Mesenchymal stem cell (in vitro differentiated cells and primary cell): ENCODE measurements at places on chromosomes 6 and 20.

- H3K36me3 ChIP-seq = peaks cover 4% of the 10 kb centered on the region
- peaks cover 4% of the 10 kb centered on the region for H3K27me3 ChIP-seq
- H3K4me3 ChIP-seq = peak overlapping the region; percentile 83
- H3K27ac ChIP-seq = no peak overlapping the region
- H3K4me1 ChIP-seq = peaks cover 35% of the 10 kb centered on the region
These were observed 3.0 kb downstream of the THBD start for GRCh38 chr20:23046431-23046830.

GRCh38 chr6:34610819-34611477, 54.8 kb upstream of the SPDEF start:
- H3K4me3 ChIP-seq = no peak overlapping the region
- no peak overlapping the region for H3K27ac ChIP-seq
- no peaks in the 10 kb centered on the region for H3K27me3 ChIP-seq
- peak; percentile 91 for DNase-seq

GRCh38 chr6:4698901-4699659, 77.1 kb upstream of the CDYL start:
- H3K4me3 ChIP-seq = no peak overlapping the region
- no peaks in the 10 kb centered on the region for H3K36me3 ChIP-seq
- DNase-seq = no peak
- H3K4me1 ChIP-seq = no peaks in the 10 kb centered on the region
- no peaks in the 10 kb centered on the region for H3K27me3 ChIP-seq

GRCh38 chr6:35312807-35313206, 15.2 kb downstream of the DEF6 start:
- peaks cover 3% of the 10 kb centered on the region for H3K36me3 ChIP-seq
- H3K27ac ChIP-seq = no peak overlapping the region
- H3K4me1 ChIP-seq = peaks cover 4% of the 10 kb centered on the region
- H3K4me3 ChIP-seq = no peak overlapping the region

- H3K27me3 ChIP-seq = peaks cover 5% of the 10 kb centered on the region
- H3K27ac ChIP-seq = no peak overlapping the region
- no peak for DNase-seq
- no peaks in the 10 kb centered on the region for H3K36me3 ChIP-seq
These were observed 16.7 kb upstream of the SSTR4 start for GRCh38 chr20:23018432-23018831.

- no peak for DNase-seq
- H3K36me3 ChIP-seq = peaks cover 9% of the 10 kb centered on the region
- H3K27ac ChIP-seq = no peak overlapping the region
- no peaks in the 10 kb centered on the region for H3K4me1 ChIP-seq
These were observed 11.7 kb downstream of the TSHZ2 start for GRCh38 chr20:52983726-52984450.

- no peaks in the 10 kb centered on the region for H3K36me3 ChIP-seq
- no peaks in the 10 kb centered on the region for H3K4me1 ChIP-seq
- no peak for DNase-seq
- no peak overlapping the region for H3K4me3 ChIP-seq
These were observed 51.0 kb upstream of the FBXO30 start for GRCh38 chr6:145865595-145865994.

GRCh38 chr6:152750694-152751093, at the start of gene VIP:
Gene VIP (plus strand): TSS chr6:152750797. CDS start chr6:152752178, 1,381 bp downstream.
- no peak within 1 kb of the TSS for H3K4me3 ChIP-seq
- H3K27me3 ChIP-seq = no peaks in the 10 kb centered on the region
- no peaks in the 10 kb centered on the region for H3K36me3 ChIP-seq
- peaks cover 1% of the 10 kb centered on the region for H3K4me1 ChIP-seq
- H3K27ac ChIP-seq = no peak within 1 kb of the TSS

- no peaks in the 10 kb centered on the region for H3K36me3 ChIP-seq
- peaks cover 20% of the 10 kb centered on the region for H3K4me1 ChIP-seq
- H3K4me3 ChIP-seq = no peak overlapping the region
- no peak for DNase-seq
- no peak overlapping the region for H3K27ac ChIP-seq
- peaks cover 2% of the 10 kb centered on the region for H3K27me3 ChIP-seq
These were observed 146.5 kb downstream of the PREX1 start for GRCh38 chr20:48681201-48681872.

DNA sequence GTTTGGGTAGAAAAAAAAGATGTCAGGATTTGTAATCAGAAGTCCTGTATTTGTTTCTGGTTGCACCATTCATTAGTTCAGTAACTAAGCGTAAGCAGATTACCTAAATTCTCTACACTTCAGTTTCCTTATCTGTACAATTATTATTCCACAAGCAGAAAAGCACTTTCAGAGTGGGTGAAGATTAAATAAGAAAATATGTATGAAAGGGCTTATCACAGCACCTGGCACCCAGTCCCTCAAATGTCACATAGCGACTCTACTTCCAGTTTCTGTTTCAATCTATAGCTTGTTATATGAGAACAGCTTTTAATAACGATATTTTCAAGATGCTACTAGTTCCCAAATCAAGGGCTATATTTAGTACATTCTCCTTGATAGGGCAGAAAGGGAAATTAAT, 31.4 kb downstream of the RGS17 start:
- H3K27ac ChIP-seq = no peak overlapping the region
- peaks cover 3% of the 10 kb centered on the region for H3K4me1 ChIP-seq
- H3K27me3 ChIP-seq = no peaks in the 10 kb centered on the region
- no peak overlapping the region for H3K4me3 ChIP-seq
- no peak for DNase-seq
- peaks cover 11% of the 10 kb centered on the region for H3K36me3 ChIP-seq

GRCh38 chr20:45822857-45823256, 4.3 kb downstream of the TNNC2 start:
- H3K36me3 ChIP-seq = no peaks in the 10 kb centered on the region
- DNase-seq = peak; percentile 40
- peaks cover 25% of the 10 kb centered on the region for H3K4me1 ChIP-seq
- H3K4me3 ChIP-seq = no peak overlapping the region
- no peak overlapping the region for H3K27ac ChIP-seq

DNA sequence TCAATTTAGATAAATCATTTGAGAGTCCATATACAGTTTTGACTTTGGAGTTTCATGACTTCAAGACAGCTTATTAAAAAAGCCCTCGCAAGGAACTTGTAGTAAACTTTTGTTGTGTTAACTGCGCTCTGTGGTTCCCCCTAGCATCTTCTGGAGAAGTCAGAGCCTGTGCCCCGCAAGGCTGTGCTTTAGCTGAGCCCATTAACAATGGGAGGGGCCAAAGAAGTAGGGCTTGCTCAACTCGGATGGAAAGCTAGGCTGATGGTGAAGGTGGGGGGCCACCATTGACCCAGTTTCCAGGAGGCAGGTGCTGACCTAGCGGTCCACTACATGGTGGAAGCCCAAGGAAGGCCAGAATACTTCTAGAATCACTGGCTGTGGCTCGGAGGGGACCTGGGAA, 29.3 kb upstream of the OVOL2 start:
- no peaks in the 10 kb centered on the region for H3K4me1 ChIP-seq
- no peaks in the 10 kb centered on the region for H3K36me3 ChIP-seq
- no peak overlapping the region for H3K4me3 ChIP-seq
- H3K27me3 ChIP-seq = no peaks in the 10 kb centered on the region
- H3K27ac ChIP-seq = no peak overlapping the region
- DNase-seq = no peak

GRCh38 chr6:1820165-1820564, 210.4 kb downstream of the FOXC1 start:
- no peaks in the 10 kb centered on the region for H3K27me3 ChIP-seq
- H3K4me1 ChIP-seq = peaks cover 6% of the 10 kb centered on the region

DNA sequence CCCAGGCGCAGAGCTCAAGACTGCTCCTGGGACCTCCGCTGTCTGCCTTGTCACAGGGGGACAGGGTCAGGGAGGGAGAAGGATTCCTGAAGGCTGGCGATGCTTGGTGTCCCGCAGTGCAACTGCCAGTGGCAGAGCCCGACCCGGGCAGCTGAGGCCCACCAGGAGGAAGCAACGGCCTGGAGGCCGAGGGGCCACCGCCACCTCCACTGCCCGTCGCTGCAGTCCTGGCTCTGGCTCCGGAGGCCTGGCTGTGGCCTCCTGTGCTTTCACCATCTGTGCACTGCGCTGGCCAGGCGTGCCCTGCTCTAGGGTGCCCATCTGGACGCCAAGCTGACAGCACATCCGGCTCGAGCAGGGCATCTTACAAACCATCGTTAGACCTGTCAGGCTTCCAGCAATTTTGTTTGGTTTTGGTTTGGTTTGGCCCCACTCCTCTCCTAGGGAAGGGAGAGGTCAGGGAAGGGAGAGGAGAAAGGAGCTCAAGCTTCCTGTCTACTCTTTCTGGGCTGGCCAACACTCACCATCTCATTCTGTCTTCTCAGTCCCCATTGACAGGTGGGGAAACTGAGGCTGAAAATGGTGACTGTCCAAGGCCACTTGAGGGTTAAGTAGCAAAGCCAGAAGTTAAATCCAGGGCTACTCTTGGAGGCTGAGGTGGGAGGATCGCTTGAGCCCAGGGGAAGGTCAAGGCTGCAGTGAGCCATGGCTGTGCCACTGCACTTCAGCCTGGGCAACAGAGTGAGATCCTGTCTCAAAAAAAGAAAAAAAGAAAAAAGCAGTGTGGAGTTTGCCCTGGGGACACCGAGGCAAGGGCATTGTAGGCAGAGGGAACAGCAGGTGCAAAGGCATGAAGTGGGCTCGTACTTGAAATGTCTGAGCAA, 37.7 kb upstream of the NOL4L start:
- peaks cover 13% of the 10 kb centered on the region for H3K4me1 ChIP-seq
- H3K27me3 ChIP-seq = peaks cover 86% of the 10 kb centered on the region
- no peaks in the 10 kb centered on the region for H3K36me3 ChIP-seq
- DNase-seq = no peak

GRCh38 chr6:7196019-7196402, 88.2 kb downstream of the RREB1 start:
- H3K27me3 ChIP-seq = no peaks in the 10 kb centered on the region
- no peak for DNase-seq
- no peak overlapping the region for H3K4me3 ChIP-seq
- H3K27ac ChIP-seq = no peak overlapping the region
- peaks cover 2% of the 10 kb centered on the region for H3K4me1 ChIP-seq
- H3K36me3 ChIP-seq = peaks cover 20% of the 10 kb centered on the region
